ENCODE measurements at places on chromosomes 4 and X. TPM values are rescaled to one million over a fixed set of nuclear protein-coding genes. Genes with fewer than 3 reads are reported as not detected.

CASK gene
- total RNA-seq = 7.4 TPM

TMEM144 gene
- 6.8 TPM for total RNA-seq

MGST2 gene
- total RNA-seq = 55.0 TPM

TMEM150C gene
- 0.07 TPM for total RNA-seq

ARMCX1 gene
- 0.38 TPM for total RNA-seq

TLR3 gene
- total RNA-seq = not detected

Measured in K562 (cell line).